ENCODE measurements at places on chromosomes 7 and 10. TPM values are rescaled to one million over a fixed set of nuclear protein-coding genes. Genes with fewer than 3 reads are reported as not detected.

GRCh38 chr10:66999762-67000545 is 74.1 kb downstream of the LRRTM3 start:
- H3K27me3 ChIP-seq = no peaks in the 10 kb centered on the region
- H3K4me1 ChIP-seq = no peaks in the 10 kb centered on the region
- no peak overlapping the region for H3K27ac ChIP-seq
- no peak overlapping the region for H3K4me3 ChIP-seq
- no peaks in the 10 kb centered on the region for H3K36me3 ChIP-seq
- DNase-seq = no peak

GRCh38 chr7:87212498-87212897 is 7.0 kb downstream of the TMEM243 start:
- peak overlapping the region; percentile 68 for H3K4me3 ChIP-seq
- no peaks in the 10 kb centered on the region for H3K27me3 ChIP-seq
- H3K36me3 ChIP-seq = peaks cover 59% of the 10 kb centered on the region
- DNase-seq = no peak
- H3K4me1 ChIP-seq = peaks cover 84% of the 10 kb centered on the region

MUC3A gene
- total RNA-seq = not detected

MUC12 gene
- total RNA-seq = not detected

MLLT10 gene
- 47.2 TPM for total RNA-seq

AP5Z1 gene
- 61.1 TPM for total RNA-seq
